ENCODE measurements at places on chromosomes 1 and 21. TPM values are rescaled to one million over a fixed set of nuclear protein-coding genes. Genes with fewer than 3 reads are reported as not detected.

Gene PLPPR5
- total RNA-seq, result not detected

Gene ZNF593
- 46.6 TPM for total RNA-seq

Gene KLF17
- 0.55 TPM for total RNA-seq

Gene DMBX1
- total RNA-seq, result 0.87 TPM

Gene SLC1A7
- 0.04 TPM for total RNA-seq

Measured in A549 treated with dexamethasone at 1 μM for 4 hours (cell line).